ENCODE measurements at places on chromosomes 6 and 20.

DNA sequence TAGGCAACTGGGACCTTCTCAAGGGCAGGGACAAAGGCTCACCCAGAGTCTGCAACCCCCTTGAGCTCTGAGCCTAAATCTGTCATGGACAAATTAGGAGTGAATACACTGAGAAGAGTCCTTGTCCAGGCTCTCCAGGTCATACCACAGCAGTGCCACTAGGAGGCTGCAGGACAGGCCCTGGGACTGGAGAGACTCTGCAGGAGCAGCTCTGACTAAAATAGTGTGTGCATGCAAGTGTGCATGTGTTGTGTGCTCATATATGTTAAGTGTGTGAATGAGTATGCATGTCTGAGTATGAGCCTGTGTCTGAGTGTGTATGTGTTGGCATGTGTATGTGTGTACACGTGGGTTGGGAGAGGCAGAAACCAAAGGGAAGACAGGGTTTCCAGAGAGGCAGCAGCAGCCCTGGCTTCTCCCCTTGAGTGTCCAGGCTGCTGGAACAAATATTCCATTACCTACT is 27.1 kb downstream of the MRPL14 start:
- peak; percentile 47 for DNase-seq

DNA sequence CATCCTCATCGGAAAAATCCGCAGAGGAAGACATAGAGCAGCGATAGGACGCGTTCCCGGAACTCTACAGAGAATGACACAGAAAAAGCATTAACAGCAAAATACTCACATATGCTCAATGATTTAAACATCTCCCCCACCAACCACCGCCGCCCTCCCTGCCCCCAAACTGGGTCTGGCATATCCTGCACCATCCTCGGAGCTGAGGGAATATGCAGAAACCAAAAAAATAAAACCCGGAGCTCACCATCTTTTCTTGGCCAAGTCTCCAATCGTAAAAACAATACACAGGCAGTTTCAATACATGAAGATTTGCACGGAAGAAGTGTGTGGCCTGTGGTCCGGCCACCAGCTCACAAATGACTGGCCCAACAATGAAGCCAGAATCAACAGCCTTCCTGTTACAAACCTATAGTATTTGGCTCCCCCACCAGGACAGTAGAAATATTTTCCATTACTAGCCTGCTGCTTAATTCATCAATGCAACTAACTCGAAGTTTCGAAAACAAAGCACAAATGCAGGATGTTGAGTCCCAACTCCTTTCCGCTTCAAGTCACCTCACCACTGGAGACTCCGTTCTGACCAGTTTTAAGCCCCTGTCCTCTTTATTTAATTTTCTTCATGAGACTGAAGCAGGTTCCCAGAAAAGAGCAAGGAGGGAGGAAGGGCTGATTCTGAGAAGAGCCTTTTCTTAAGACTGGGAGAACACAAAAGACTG is 103.2 kb upstream of the BEND6 start:
- DNase-seq: peak; percentile 75

- no peak for DNase-seq
These were observed 407.1 kb downstream of the GRIK2 start for GRCh38 chr6:101800598-101800997.

GRCh38 chr20:49029203-49029602 is 16.9 kb upstream of the CSE1L start:
- no peak for DNase-seq

DNA sequence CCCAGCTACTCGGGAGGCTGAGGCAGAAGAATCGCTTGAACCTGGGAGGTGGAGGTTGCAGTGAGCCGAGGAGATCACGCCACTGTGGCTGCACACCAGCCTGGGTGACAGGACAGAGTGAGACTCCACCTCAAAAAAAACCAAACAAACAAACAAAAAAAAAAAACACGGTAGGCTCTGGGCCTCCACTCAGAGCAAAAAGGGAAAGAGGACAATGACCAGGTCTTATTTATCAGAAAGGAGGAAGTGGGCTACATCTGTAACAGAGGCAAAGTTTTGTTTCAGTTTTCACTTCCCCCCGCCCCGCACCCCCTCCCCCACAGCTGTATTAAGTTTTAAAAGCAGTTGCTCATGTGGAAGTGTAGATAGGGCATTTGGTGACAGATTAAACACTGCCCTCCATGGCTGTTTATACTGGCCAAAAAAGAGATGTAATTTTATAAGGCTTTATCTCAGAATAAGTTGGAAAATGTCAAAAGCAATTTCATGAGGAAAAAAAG is 114.6 kb downstream of the RCAN2 start:
- DNase-seq: peak; percentile 62

DNA sequence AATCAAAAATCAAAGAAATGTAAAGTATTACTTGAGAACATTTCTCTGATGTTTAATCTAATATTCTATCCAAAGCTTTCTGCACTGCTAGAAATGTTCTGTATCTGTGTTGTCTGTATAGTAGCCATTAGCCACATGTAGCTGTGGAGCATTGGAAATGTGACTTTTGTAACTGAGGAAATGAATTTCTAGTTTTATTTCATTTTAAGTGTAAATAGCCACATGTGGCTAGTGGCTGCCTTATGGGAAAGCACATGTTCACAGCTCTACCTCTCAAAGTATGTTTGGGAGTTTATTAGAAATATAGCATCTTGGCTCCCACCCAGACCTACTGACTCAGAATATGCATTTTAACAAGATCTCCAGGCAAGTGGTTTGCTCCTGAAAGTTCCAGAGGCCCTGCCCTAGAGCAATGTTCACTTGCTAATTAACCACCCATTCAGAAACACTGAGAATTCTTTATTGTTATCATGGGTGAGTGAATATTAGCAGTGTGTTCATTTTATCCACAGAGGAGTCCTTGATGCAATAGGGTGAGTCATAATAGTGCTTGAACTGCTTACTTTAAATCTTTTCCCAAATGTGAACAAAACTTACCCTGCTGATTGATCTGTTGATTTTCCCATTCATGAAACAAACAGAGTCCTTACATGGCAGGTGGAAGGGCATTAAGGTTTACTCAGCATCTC is 282.7 kb downstream of the PLCB1 start:
- DNase-seq: peak; percentile 27

- no peak for DNase-seq
These were observed 5.4 kb downstream of the JPH2 start for GRCh38 chr20:44181611-44182010.

- DNase-seq: no peak
These were observed 8.2 kb upstream of the LKAAEAR1 start for GRCh38 chr20:64092258-64093012.

DNA sequence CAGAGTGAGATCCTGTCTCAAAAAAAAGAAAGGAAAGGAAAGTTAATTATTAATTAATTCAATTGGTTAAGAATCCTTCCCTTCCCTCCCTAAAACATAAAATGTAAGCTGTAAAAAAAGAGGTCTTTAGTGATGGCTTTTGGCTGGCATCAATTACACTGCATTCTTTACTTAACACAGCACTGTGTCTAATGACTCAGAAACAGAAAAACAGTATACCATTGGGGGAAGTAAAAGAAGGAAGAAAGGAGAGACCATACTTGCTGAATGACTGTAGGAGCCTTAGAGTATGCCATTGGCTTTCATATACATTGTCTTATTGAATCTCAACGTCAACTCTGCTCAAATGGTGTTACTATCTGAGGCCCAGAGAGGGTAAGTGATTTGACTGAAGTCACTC is 18.3 kb upstream of the CITED2 start:
- peak; percentile 73 for DNase-seq

GRCh38 chr6:118558464-118559217 is 10.5 kb downstream of the PLN start:
- DNase-seq: peak; percentile 6

DNA sequence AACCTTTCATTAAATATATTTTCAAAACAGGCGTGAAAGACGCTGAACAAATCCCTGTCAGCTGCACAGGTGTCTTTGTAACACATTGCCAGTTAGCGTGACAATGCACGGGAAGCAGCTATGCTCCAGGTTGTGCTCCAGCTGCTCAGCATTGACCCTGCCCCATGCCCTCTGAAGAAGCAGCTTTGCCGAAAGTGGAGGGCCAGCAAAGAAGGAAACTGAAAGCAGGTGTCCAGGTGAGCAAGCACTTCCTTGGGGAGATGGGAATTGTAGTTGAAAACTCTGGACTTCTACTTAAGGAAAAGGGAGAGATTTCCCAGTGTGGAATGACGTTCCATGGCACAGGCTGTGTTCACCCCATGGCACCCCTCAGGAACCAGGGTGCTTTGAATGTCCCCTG is 125.7 kb downstream of the TTLL2 start:
- DNase-seq: no peak

All from suppressor macrophage treated with lipopolysaccharide for 4 hours (primary cell).